ENCODE measurements at places on chromosomes 2 and 18.

DNA sequence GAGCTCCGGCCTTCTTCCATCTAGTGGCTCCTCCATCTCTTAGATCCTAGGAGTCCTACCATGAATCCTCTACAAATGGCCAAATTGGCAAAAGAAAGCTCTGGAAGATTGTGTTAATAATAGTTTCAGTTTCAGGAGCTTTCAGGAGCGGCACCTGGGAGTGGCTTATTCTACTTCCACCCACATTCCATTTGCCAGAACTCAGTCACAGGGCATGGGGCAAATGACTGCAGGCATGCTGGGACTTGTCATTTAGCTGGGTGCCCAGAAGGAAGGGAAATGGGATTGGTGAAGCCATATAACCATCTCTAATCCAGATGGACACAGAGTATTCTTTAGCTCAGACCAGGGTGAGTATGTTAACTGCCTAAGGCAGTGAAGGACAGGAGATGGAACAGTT, 3.6 kb upstream of the LRATD1 start:
- DNase-seq = no peak

GRCh38 chr2:144349674-144350073, 170.2 kb downstream of the ZEB2 start:
- no peak for DNase-seq

DNA sequence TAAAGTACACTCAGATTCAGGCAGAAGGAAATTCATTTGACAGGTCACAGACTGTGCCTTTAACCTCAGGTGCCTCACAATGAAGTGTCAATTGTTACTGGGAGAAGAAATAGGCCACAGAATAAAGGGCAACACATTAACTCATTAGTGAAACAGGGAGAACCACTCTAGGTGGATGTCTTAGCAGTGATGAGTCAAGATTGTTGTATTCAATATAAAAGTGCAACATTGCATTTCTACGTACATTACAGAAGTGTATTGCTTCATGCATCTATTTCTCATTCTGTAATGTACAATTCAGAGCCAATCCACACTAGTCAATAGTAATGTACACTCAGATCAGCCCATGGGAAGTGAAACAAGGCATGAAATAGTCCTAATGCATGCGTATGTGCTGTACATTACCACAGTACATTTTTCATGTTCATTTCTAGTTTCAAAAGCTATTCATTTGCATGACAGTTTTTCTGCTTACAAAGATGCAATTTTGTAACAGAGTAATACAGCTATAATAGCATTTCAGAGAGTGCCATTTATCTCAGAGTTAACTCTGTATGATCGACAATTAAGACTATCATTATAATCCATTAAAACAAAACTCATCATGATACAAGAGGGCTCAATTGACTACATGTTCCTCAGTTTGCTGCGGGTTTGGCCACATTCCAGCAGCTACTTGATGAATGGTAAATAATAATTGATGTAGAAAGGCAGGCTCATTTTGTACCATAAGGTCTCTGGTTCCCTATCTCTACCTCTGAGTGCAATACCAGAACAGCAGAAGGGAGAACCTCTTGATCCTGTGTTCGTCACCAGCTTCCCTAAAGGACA, 12.2 kb upstream of the ARL5A start:
- DNase-seq = no peak

DNA sequence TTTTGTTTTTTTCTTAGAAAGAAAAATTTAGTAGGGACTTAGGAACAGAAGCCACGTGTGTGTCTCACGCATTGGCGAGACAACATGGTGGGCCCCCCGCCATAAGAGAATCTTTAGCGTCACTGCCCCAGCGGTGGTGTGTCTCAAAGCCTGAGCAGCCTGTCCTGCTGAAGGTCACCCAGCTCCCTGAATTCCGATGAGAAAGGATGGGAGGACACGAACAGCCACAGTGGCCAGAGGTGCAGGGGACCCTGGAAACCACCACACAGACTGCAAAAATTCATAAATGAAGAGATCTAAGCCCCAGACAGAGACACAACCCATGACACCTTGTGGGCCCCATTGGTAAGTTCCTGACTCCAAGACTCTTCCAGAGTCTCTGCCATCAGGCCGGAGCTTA, 266.1 kb upstream of the RAB6C start:
- DNase-seq = no peak

- no peak for DNase-seq
Observed at GRCh38 chr2:181334158-181334826, 122.9 kb upstream of the ITGA4 start.

- no peak for DNase-seq
Observed at GRCh38 chr2:108620656-108621055, 86.4 kb downstream of the LIMS1 start.

GRCh38 chr2:149732001-149732685, 144.6 kb upstream of the MMADHC start:
- peak; percentile 66 for DNase-seq

- no peak for DNase-seq
Observed at GRCh38 chr18:9734189-9734588, 26.1 kb downstream of the RAB31 start.

DNA sequence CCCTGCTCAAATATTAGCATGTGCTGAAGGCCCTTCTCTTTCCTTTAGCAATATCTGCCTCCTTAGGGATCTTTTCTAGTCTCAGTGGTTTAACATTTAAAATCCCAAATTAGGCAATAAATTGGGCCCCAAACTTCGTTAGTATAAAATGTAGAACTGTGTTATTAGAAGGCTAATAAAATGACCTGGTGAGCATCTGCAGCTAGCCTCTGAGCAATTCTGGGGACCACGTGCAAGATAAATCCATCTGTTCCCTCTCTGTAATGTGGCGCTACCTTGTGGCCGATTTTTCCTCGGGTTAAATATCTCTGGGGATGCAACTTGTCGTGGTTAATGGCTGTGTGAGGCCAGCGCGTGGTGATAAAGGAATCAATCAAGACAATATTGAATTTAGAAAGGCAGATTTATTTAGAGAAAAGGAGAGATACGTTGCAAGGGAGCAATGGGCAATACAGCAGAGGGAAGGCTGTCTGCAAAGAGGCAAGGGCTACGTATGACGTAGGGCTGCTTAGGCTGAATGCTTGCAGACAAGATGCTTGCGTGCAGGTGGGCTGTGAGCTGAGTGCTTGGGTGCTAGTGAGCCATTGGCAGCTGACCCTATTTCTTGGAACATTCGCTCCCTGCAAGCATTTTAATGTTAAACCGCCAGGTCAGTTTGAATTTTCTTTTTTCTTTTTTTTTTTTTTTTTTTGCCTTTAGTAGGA, 18.5 kb upstream of the IL36G start:
- DNase-seq = no peak

DNA sequence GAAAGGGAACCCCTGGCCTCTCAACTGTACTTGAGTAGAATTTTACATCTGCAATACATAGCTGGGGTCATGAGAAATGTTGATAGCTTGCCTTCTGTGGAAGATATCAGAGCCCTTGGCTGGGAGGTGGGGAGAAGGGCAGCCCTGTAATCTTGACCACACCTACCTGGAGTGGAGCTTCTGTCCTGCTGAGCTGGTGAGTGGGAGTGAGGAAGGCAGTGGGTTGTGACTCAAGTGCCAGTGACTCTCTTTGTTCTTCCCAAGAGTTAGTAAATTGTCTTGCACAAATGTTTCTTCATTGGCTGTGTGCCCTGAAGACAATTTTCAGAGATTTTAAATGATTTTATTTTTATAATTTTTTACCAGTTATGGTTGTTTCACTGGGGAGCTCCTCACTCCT, 277.3 kb downstream of the MBD5 start:
- no peak for DNase-seq

DNA sequence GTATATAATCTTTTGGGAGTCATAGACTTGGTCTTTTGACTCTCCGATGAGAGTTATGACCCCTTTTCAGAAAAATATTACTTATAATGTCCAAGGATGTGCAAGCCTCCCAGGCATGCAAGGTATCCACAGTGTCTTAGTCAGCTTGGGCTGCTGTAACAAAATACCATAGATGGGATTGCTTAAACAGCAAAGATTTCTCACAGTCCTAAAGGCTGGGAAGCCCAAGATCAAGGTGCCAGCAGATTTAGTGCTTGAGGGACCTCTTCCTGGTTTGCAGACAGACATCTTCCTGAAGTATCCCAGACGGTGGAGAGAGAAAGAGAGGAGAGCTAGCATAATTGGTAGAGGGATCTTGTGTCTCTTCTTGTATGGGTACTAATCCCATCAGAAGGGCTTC, 35.6 kb upstream of the FBXO11 start:
- no peak for DNase-seq

DNA sequence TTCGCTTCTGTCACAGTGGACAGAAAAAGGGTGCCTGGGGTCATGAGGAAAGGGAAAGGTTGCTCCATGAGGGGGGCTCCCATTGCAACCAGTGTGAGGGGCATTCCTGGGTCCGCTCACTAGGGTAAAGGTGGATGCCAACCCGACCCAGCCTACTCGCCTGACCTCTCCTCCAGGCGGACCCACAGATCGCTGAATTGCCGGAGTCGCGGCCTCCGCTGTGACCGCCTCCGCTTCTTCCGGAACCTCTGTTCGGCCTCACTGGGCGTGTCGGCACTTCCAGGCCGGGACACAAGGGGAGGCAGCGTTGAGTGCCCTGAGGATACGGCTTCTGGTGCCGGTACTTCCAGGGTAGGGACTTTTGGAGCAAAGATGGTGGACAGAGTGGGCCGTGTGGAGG, 57.1 kb downstream of the TRABD2A start:
- DNase-seq = no peak

DNA sequence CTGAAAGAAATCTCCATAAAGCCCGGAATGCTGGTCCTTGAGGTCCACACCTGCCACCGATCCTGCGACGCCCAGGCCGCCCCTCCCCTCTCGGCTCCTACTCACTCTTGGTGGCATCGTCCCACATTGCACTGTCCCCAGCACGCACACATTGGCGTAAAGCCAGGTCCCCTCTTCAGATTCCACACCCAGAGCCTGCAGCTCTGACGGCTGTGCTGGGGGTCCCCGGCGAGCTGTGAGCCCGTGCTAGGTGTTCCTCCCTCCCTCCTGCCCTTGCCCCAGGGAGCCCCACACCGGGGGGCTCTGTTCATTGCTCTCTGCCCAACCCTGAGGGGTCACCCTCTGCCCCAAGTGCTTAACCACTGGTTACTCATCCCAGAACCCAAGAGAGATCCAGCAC, 8.5 kb downstream of the TPO start:
- DNase-seq = no peak

DNA sequence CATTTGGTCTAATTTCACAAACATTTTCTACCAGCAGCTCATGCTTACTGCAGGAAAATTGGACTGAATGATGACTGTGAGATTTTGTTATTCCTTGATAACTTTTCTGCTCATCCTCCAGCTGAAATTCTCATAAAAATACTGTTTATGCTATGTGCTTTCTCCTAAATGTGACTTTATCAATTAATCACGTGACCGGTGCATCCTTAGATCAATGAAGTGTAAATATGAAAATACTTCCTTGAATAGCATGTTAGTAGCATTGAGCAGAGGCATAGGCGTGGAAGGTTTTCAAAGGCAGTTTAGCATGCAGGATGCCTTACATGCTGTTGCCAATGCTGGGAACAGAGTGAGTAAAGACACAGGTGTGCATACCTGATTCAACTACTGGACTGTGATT, 1002.5 kb downstream of the CBLN2 start:
- DNase-seq = no peak

DNA sequence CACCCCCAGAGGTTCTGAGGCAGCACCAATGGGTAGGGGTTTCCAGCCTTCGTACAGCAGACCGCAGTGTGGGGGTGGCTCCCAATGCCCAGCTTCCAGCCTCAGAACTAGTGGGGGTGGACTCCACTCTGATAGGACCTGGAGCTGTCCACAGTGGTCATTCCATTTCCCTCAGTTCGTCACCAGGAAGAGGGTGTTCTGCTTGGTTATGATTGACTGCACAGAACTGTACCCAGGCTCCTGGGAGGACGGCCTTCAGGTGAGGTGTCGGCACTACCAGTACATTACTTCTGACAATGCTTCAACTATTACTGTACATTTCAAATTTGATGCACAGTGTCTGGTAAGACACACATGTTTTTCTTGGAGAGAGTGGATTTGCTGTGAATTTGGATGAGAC, 150.3 kb upstream of the CAPN13 start:
- DNase-seq = no peak

DNA sequence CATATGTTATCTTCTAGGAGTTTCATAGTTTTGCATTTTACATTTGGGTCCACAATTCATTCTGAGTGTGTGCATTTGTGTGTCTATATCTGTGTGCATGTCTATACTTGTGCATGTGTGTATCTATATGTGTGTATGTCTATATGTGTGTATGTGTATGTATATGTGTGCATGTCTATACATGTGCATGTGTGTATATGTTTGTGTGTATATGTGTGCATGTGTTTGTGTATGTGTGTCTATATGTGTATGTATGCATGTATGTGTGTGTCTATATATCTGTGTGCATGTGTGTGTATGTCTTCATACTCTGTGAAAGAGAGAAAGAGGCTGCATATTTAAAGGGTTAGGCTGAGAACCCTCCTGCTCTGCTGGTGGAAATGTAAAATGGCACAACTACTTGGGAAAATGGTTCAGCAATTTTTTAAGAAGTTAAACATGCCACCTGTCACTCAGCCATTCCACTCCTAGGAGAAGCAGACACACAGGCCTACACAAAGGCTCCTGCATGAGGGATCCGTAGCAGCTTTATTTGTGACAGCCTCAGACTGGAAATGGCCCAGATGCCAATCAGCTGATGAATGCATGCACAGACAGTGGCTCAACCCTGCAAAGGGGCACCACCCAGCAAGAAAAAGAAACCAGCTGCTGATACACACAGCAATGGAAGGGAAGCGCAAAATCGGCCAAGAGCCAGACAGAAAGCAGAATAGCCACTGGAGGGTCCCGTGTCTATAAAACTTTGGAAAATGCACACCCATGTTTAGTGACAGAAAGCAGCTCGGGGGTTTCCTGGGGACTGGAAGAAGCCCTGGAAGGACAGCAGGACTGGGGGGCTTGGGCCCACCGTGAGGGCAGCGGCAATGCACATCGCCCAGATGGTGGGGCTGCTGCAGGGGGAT, 146.8 kb downstream of the SEPTIN10 start:
- DNase-seq = peak; percentile 61

GRCh38 chr2:122745603-122746002, 990.2 kb downstream of the TSN start:
- DNase-seq = no peak

DNA sequence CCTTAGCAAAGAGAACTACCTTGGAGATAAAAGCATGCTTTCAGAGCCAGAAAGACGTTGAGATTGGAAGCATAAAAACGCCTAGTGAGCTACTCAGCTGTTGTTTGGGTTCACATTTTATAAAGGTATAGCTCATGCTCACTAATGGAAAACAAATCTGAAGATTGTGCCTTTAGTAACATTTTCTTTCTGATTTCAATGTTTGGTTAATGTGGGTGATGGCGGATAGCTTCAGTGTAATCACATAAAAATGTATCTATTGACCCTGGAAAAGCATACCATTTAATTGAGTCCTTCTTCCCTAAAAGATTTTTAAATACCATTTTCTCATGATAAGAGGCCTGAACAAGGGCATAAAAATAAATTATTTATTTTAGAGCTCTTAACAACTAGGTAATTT, 73.4 kb downstream of the DTNA start:
- DNase-seq = peak; percentile 39

- DNase-seq = no peak
Observed at GRCh38 chr2:924701-925100, 25.9 kb upstream of the SNTG2 start.
